ENCODE measurements at places on chromosomes 6 and 20.

DNA sequence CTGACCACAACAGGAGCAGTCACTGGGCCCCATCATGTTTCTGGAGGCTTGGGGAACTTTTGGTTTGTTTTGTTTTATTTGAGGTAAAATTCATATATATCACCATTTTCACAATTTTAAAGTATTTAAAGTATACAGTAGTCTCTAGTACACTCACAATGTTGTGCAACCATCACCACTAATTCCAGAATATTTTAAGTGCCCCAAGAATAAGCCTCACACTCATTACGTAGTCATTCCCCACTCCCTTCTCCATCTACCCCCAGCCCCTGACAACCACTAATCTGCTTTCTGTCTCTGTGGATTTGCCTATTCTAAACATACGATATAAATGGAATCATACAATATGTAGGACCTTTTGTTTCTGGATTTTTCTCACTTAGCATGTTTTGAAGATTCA, 29.0 kb downstream of the RTN4IP1 start:
- no peak for DNase-seq

- no peak for DNase-seq
Measured at GRCh38 chr6:81763968-81764367, 11.5 kb upstream of the TENT5A start.

GRCh38 chr20:34951652-34952051, 4.0 kb downstream of the GSS start:
- DNase-seq: peak; percentile 57

GRCh38 chr6:141202626-141203025, 930.1 kb upstream of the GJE1 start:
- DNase-seq: no peak

- DNase-seq: no peak
Measured at GRCh38 chr6:107991772-107992550, 34.0 kb upstream of the SEC63 start.

DNA sequence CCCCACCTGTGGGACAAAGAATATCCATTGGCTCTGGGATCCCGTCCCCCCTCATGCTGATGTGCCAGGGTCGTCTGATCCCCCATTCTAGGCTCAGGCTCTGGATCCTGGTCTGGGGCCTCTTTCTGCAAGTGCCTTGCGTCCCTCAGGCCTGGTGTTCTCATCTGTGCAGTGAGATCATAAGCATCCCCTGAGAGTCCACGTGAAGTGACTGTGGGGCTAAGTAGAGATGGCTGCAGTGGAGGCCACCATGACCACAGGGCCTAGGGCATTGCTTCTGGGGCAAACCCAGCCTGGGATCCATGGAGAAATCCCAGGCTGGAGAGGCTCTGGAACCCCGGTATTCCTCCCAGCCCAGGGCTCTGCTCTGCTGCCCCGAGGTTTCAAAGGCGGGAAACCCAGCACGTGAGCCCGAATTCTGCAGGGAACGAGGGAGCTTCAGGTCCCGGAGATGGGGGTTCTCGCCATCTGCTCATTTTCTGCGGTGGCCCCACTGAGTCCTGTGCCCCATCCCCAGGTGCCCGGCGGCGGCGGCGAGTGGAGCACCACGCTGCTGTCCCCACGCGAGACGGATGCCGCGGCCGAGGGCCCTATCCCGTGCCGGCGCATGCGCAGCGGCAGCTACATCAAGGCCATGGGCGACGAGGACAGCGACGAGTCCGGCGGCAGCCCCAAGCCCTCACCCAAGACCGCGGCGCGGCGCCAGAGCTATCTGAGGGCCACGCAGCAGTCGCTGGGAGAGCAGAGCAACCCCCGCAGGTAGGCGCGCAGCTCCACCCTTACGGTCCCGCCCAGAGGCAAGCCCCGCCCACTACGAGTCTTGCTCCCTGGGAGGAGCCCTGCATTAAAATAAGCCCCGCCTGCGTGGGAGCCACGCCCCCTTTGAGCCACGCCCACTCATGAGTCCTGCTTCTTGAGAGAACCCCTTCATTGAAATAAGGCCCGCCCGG, 105.5 kb upstream of the MYL9 start:
- DNase-seq: peak; percentile 89

GRCh38 chr6:91626911-91627310, 1040.0 kb upstream of the MAP3K7 start:
- no peak for DNase-seq

DNA sequence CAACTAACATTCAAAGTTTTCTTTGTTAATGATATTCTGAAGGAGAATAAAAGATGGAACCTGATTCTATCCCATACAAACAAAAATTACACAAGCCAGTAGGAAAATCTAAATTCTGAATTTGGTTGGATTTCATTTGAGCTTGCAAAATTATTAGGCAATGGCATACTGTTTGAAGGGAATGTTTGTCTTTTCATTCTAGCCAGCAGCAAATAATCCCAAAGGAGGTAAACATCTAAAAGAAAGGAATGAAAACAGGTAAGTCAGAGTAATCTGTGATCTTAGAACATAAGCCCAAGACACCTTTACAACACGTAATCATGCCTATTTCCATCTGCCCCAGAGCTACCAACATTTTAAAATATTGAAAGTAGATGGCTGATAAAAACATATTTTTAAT, 482.1 kb upstream of the CITED2 start:
- no peak for DNase-seq

DNA sequence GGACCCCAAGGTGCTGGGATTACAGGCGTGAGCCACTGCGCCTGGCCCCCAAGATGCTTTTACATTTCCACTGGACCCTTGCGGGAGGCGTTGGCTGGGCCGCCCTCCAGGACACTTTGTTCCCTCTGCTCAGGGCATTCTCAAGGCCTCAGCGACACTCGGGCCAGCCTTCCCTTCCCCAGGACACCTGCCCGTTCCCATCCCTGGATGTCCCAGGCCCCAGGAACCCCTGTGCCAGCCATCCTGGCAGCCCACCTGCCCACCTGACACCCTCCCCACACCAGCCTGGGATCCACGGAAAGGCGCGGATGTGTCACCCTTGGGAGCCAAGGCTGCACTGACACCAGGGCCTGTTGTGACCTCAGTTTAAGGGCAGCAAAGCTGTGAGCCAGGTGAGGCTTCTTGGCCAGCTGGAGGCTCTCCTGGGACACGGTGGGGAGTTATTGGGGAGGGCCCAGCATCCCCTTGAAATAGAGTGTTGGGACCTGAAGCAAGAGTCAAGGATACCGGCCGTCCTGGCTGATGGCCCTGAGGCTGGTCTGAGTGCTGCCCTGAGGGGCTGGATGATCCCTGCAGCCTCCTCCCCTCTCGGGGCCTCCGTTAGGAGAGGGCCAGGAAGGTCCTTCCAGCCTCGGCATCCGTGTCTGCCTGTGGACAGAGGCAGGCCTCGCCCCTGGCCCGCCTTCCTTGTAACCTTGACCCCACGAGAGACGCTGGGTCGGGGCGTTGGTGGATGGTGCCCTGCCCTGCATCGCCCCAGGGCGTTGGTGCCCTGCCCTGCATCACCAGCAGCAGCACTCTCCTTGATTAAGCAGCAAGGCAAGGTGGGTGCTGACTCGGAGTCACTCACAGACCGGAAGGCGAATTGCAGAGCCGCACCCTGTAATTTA, 84.2 kb upstream of the BHLHE23 start:
- DNase-seq: peak; percentile 39

GRCh38 chr20:61801857-61802442, 263.7 kb downstream of the TAF4 start:
- DNase-seq: no peak

- no peak for DNase-seq
Measured at GRCh38 chr6:75210885-75211739, 5.3 kb upstream of the COL12A1 start.

DNA sequence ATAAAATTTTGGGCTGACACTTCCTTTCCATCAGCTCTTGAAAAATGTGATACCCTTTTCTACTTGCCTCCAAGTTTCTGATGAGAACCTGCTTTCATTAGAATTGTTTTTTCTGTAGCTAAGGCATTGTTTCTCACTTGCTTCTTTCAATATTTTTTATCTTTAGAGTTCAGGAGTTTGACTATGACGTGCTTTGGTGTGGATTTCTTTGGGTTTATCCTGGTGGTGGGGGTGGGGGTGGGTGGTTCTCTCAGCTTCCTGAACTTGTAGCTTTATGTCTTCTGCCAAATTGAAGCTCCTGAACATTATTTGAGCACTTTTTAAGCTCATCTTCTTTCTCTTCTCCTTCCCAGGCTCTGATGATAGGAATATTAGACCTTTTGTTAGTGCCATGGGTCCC, 11.4 kb downstream of the ZNF831 start:
- no peak for DNase-seq

DNA sequence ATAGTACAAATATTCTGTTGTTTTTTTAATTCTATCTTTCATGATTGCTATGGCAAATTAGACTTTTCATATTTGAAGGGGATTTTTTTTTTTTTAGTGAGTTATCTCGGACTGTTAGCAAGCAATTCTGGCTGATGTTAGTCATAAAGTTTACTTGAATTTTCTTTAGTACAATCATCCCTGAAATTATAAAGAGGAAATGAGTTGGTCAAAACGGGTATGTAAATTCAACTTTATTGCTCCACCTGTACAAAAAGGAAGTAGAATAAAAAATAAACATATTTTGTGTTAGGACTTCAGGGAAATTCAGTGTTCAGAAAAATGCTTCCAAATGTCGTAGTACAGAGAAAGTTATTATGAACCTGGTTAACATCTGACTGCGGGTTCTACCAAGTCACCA, 40.3 kb downstream of the PPP1R14C start:
- DNase-seq: no peak

GRCh38 chr6:4366635-4367395, 231.4 kb upstream of the ECI2 start:
- DNase-seq: no peak

GRCh38 chr20:58003525-58003924, 224.9 kb downstream of the ANKRD60 start:
- no peak for DNase-seq

- DNase-seq: no peak
Measured at GRCh38 chr20:46814366-46815232, 80.0 kb upstream of the EYA2 start.

GRCh38 chr20:45911486-45912343, at the start of gene PLTP:
Gene PLTP, minus strand, starts transcription at chr20:45912155. Its CDS starts 703 bp downstream, at chr20:45911452.
- DNase-seq: peak; percentile 75

DNA sequence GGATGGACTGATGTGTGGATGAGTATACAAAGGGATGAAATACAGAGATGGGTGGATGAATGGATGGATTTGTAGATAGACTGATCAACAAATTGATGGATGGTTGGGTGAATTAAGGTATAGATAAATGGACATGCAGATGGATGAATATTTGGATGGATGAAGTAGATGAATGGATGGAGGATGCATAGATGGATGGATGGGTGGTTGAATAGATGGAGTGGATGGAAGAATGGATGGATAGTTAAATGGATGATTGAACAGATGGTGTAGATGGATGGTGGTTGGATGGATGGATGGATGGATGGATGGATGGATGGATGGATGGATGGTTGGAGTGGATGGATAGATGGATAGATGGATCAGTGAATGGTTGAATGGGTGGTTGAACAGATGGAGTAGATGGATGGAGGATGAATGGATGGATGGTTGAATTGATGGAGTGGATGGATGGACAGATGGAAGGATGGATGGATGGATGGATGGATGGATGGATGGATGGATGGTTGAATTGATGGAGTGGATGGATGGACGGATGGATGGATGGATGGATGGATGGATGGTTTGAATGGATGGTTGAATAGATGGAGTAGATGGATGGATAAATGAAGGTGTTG, 15.0 kb downstream of the SLC2A10 start:
- DNase-seq: no peak

- no peak for DNase-seq
Measured at GRCh38 chr6:24107294-24107693, 18.7 kb upstream of the NRSN1 start.

- DNase-seq: no peak
Measured at GRCh38 chr6:3844097-3844463, 5.1 kb upstream of the FAM50B start.

DNA sequence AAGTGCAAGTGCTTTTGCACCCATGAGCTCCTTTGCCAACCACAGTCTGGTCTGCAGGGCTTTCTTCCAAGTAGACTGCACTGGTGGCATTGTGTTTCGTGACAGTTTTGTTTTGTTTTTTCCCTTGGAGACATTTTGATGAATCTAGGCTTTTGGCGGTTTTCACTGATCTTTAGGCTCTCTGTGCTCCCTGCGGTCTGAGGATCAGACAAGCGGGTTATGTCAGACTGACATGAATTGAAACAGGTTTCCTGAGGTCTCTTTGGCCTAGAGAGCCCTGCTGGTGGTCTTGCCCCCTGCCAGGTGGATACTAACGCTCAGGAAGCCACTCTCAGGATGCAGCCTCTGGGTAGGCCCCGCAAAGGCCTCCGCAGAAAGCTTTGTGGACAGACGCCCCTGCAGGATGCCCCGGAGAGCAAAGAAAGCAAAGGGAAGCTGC, 555.4 kb upstream of the AGPAT4 start:
- DNase-seq: no peak
